ENCODE measurements at places on chromosomes 1 and 21.

- no peak for DNase-seq
These were observed 134.0 kb downstream of the KIF26B start for GRCh38 chr1:245288796-245289195.

DNA sequence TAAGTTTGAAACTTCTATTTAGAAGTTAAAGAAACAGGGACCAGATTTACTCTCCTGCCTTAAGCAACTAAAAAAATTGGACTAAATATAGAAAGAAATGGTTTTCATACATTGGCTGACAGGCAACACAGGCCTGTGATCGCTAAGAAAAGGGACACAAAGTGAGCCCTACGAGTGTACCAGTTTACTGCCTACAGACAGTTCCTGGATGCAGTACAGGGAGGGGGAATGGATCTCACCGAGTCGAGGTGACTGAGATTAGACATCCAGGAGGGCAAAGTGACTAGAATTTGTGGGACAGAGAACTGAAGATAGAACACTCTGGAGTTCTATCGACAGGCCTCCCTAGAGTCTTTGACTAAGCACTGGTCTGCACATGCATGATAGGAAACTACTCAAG lies 16.0 kb downstream of the PHC2 start:
- no peak for DNase-seq

- DNase-seq: no peak
These were observed 31.3 kb downstream of the KIRREL1 start for GRCh38 chr1:158024737-158025136.

DNA sequence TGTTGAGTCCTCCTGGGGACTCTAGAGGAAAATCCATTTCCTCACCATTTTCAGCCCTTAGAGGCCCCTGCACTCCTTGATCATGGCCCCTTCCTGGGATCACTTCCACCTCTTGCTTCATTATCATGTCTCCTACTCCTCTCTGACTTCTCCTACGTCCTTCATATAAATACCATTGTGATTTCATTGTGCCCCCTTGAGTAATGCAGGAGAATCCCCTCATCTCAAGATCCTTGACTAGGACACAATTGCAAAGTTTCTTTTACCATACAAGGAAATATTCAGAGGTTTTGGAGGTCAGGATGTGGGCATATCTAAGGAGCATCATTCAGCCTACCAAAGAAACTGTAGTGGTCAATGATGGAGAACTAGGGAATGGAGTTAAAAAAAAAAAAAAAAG lies 8.8 kb upstream of the GBP6 start:
- DNase-seq: no peak
